Amniotic stem cell (primary cell): ENCODE measurements at places on chromosomes 12 and 14.

DNA sequence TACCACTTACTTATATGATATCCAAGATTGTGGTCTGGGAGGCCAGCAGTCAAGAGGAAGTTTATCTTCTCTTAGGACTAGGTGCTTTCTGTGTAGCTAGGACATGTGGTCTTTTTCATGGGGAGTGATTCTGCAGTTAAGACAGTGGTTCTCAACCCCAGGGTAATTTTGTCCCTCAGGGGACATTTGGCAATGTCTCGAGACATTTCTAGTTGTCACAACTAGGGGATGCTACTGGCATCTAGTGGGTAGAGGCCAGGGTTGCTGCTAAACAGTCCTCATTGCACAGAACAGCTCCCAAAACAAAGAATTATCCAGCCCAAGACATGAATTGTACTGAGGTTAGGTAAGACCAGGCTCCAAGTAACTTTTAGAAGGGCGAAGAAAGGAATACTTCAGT is 20.0 kb downstream of the AMDHD1 start:
- no peak for DNase-seq

DNA sequence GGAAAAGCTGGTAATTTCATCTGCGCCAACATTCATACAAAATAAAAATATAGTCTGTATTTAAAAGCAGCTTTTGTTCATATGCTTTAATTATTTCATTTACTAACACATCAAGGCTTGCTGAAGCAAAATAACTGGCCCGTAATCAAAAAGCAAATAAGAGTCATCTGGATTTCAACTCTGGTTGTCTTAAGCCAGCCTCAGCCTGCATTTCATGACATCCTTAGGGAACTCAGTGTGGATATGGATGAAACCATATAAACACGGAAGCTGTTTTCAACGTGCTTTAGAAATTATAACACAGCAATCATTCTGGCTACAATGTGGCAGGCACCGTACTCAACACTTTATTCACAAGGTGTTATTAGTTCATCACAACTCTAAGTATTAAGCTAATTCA is 852 bp downstream of the COX16 start:
- DNase-seq, result no peak

DNA sequence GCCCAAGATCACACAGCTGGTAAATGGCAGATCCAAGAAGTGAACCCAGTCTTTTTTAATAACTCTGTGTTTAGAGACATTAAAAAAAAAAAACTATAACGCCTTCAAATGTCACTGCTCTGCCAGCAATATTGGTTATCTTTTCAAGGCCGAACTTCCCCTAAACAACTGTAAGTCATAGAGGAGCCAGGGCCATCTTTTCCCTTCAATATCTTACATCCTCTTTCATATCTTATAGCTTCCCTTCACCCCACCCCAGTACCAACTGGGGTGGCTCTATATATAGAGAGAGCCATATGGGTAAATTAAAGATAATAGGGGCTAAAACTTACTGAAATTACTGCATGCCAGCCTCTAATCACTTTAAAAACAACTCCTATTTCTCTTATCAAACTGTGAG is 100.2 kb downstream of the STAB2 start:
- DNase-seq, result no peak

DNA sequence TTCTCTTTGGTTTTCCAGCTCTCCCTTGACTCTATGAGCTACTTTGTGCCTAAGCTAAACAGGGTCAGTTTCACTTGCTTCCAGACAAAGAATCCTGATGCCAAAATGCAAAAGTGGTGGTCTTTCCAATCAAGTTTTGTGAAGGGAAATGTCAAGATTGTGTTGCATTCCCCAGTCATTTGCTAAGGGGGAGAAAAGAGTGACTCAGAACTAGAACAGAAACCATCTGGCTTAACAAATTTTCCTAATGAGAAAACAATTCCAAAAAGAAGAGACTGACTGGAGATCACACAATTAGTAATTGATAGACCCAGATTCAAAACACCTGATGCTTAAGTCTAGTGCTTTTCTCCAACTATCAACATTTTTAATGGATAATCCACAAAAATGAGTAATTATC is 235.1 kb upstream of the DIO2 start:
- no peak for DNase-seq

DNA sequence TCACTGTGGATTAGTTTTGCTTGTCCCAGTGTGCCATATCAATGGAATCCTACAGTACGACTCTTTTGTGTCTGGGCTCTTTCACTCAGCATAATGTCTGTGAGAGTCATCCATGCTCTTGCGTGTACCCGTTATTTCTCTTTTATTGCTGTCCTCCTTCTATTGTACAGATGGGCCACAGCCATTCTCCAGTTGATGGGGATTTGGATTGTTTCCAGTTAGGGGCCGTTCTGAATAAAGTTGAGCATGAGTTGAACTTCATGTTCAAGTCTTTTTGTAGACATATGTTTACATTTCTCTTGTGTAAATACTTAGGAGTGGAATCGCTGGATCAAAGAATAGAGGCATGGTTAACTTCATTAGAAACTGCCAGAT is 38.3 kb downstream of the MYO1H start:
- no peak for DNase-seq

DNA sequence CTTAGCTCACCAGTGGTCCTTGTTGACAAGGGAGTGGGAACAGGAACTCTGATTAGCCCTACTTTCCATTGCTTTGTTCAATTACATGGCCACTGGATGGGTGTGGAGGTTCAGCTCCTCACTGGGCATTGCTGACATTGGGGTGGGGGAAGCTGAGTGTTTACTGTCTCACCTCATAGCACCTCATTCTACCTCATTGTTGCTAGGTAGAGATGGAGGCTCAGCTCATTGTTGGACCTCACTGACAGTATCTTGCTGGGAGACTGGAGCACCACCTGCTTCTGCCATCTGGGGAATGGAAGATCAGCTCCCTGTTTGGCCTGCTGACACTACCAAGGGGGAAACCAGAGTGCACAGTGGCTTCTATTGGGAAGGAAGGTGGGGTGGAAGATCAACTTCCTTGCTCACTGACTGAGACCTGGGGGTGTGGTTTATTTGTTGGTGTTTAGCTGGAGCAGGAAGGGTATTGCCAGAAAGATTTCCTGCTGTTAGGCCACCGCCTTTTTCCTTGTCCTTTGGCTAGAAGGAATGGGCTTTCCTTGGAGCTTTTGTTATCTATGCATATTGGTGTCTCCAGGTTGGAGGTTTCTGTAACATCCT is 1.3 kb upstream of the OR4E2 start:
- no peak for DNase-seq

GRCh38 chr12:41436076-41436475 is 248.0 kb downstream of the PDZRN4 start:
- DNase-seq, result no peak

- no peak for DNase-seq
These were observed 196.3 kb upstream of the PLEKHG7 start for GRCh38 chr12:92506460-92506859.

GRCh38 chr12:92899386-92900001 is 29.6 kb downstream of the EEA1 start:
- peak; percentile 91 for DNase-seq

- DNase-seq, result no peak
These were observed 35.6 kb downstream of the KRT76 start for GRCh38 chr12:52741375-52742195.

GRCh38 chr12:5648692-5649359 is 216.9 kb downstream of the NTF3 start:
- DNase-seq, result peak; percentile 14

- DNase-seq, result no peak
These were observed 16.7 kb upstream of the TMEM106C start for GRCh38 chr12:47946413-47947323.

DNA sequence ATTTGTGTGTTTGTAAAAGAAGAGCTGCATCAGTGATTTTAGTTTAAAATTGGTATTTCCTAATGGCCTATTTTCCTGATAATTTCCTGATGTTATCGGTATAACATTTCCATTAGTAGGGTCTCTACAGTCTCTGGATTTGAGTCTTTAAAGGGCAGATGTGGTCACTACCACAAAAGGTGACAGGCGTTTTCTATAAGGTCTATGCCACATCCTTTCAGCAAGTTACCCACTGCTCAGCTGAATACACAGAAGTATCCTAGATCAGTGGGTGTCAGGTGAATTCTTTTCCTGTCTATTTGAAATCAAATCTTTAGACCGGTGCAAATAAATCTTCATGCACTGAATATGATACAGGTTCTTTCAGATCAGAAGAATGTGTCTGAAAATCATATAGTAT is 90.2 kb downstream of the LIN7A start:
- DNase-seq, result no peak

- DNase-seq, result peak; percentile 37
These were observed 15.5 kb upstream of the MLXIP start for GRCh38 chr12:122062832-122063693.

- no peak for DNase-seq
These were observed 47.7 kb upstream of the PTPRO start for GRCh38 chr12:15274561-15274967.

DNA sequence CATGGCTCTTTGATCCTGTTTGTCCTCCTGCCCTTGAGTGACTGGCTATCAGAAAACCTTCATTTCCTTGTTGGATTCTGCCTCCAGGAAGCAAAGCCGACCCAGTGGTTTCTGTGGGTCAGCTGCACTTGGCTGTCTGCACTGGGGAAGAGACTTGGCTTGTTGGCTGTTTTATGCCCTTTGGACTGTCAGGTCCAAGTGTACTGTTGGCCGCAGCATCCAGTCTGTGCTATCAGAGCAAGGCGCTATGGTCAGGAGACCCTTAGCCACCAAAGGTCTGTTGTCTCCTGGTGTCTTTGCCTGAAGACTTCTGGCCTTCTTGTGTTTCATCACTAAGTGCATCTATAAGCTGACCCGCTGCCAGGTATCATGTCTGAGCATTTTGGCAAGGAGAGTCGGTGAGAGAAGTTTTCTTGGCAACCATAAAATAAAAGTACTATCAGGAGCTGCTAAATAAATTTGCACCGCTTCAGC is 177.4 kb upstream of the HIF1A start:
- no peak for DNase-seq

- DNase-seq, result no peak
These were observed 19.0 kb upstream of the CLEC2A start for GRCh38 chr12:9951026-9951675.

GRCh38 chr12:88251798-88252197 is 109.7 kb downstream of the TMTC3 start:
- no peak for DNase-seq

GRCh38 chr12:26878661-26879119 is 45.7 kb upstream of the ITPR2 start:
- DNase-seq, result no peak

DNA sequence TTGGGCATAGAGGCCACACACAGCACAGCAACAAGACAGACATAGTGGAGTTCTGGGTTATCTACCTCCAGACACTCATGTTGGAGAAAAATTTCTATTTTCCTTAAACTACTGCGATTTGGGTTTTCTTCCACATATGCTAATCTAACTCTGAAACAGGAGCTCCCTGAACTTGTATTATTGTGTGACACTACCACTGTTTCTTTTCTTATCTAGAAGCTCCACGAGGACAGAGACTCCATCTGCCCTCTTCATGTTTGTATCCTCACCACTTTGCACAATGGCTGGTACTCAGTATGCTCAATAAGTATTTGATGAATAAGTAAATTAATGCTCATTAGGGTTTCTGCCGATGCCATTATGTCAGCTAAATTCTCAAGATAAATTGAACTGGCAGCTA is 218.6 kb downstream of the PAX9 start:
- no peak for DNase-seq

GRCh38 chr14:22561366-22561660 is 27.7 kb downstream of the DAD1 start:
- no peak for DNase-seq

DNA sequence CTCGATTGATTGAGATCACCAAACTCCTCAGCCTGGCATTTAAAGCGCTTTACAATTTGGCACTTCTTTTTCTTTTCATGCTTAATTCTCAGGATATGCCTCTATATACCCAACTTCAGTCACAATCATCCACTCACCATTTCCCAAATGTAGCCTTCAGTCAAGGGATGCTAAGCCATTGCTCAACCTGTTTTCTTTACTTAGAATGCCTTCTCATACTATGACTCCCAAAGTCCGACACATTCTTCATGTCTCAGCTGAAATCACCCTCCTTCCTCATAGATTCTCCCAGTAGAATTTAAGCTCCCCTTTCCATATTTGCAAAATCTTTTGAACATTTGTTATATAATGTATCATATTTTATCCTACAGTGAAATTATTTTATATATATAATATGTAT is 467.0 kb downstream of the LRIG3 start:
- no peak for DNase-seq

GRCh38 chr12:50317203-50317602 is 33.9 kb upstream of the LIMA1 start:
- DNase-seq, result no peak

DNA sequence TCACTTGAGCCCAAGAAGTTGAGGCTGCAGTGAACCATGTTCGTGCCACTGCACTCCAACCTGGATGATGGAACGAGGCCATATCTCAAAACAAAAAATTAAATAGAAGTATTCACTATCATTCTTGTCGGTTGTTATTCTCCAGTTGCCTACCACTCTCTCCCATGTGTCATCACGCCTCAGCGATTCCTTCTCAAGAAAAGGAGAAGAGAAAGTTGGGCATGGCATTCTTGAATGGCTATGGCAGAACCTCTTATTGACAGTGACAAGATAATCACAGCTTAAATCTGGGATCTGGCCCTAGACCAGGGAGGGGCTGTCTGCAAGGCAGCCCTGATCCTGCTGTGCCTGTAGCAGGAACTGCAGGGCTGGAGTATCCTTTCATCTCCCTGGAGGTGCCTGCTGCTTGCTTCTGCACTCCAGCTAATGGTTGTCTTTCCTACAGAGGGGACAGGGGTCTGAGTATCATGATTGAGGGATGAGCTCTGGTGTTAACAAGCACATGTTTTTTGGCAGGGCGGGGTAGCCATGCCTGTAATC is 12.8 kb upstream of the MLEC start:
- no peak for DNase-seq

DNA sequence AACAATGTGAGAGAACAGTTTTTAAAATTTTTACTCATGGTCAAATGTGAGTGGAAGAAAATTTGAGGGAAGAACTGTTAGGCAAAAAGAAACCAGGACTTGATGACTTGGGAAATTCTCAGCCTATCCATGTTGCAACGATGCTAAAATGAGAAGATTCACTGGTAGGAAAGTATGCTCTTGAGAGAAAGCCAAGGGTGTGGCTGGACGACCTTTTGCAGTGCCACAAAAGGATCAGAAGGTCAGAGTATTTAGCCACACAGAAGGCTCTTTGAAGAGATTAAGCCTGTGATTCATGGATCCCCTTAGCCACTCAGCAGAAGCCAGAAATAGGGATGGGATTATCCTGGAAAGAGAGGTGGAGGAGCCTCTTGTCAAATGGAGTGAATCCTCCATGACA is 336.8 kb downstream of the LRIG3 start:
- DNase-seq, result no peak

DNA sequence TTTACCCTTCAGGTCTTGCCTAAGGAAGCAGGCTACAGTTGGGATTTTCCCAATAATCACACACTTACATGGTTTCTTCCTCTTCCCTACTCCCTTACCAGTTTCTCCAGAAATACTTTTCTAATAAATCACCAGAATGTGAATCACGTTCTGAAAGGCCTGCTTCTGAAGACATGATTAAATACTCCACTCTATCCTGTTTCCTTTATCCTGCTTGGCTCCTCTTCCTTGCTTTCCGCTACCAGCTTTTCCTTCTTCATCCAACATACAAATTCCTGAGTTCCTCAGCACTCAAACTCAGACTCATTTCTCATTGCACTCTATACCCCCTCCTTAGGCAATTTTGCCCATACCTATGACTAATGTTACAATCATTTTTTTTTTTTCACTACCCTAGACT is 118.3 kb downstream of the MGAT4C start:
- peak; percentile 80 for DNase-seq

GRCh38 chr12:126182619-126183236 is 1117.5 kb downstream of the AACS start:
- no peak for DNase-seq
